CD4-positive, alpha-beta T cell treated with Interleukin-17A for 4 hours (primary cell): ENCODE measurements at places on chromosomes 3 and 15.
A peak's percentile ranks its signal among the peaks of the same experiment; 100 is the strongest.

GRCh38 chr3:47896736-47897135 lies 93.8 kb downstream of the DHX30 start:
- DNase-seq, result no peak

- DNase-seq, result peak; percentile 71
These were observed 520 bp downstream of the SLC26A6 start for GRCh38 chr3:48634661-48635221.

DNA sequence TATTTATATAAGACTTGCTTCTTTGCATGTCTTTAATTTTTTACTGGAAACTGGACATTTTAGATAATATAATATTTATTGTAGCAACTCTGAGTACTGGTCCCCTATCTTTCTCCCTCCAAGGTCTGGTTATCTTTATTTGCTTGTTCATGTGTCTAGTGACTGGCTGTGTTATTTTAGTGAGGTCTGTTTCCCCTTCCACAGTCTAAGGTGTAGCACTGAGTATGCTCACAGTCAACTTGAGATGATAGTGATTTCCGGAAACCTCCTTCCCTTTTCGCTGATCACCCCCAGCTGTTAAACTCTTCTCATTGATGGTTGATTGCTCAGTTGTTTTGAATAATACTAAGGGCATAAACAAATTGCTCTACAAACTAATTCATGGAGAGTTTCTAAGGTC lies 37.0 kb downstream of the PCNP start:
- DNase-seq, result no peak

GRCh38 chr15:71409541-71409940 lies 294.3 kb downstream of the THSD4 start:
- no peak for DNase-seq

DNA sequence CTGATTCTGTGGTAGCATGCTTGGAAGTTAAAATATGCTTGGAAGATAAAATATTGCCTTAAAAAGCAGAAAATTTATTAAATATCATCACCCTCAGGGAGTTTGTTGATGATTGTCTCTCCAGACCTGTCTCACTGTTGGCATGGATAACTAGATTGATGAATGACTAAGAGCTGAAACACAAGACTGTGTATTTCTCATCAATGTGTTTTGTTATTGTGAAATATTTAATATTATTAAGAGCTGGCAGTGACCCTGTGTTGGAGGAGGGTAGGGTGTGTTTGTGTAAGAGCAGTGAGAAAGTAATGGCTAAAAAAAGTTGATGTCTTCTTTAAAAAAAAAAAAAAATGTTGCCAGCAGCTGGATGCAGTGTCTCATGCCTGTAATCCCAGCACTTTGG lies 82.2 kb downstream of the ITPR1 start:
- DNase-seq, result no peak

DNA sequence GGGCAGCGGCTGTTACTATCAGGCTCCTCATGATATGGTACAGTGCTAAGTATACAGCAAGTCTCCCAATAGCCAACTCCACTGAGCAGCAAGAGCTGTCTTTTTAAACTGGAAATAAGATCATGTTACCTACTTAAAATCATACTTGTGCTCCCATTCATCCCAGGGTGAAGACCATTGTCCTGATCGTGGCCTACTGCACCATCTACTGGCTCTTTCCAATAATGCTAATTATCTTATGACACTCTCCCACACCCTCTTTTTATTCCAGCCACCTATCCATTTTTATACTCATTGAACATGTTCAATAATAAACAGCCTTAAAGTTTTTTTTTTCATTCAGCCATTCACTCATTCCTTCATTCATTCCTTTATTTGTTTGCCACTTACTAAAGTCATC lies 117.7 kb downstream of the GBE1 start:
- DNase-seq, result no peak

- no peak for DNase-seq
These were observed 1.3 kb downstream of the TSPAN3 start for GRCh38 chr15:77069521-77070121.

- DNase-seq, result no peak
These were observed 78.3 kb downstream of the CBLB start for GRCh38 chr3:105790534-105790933.

DNA sequence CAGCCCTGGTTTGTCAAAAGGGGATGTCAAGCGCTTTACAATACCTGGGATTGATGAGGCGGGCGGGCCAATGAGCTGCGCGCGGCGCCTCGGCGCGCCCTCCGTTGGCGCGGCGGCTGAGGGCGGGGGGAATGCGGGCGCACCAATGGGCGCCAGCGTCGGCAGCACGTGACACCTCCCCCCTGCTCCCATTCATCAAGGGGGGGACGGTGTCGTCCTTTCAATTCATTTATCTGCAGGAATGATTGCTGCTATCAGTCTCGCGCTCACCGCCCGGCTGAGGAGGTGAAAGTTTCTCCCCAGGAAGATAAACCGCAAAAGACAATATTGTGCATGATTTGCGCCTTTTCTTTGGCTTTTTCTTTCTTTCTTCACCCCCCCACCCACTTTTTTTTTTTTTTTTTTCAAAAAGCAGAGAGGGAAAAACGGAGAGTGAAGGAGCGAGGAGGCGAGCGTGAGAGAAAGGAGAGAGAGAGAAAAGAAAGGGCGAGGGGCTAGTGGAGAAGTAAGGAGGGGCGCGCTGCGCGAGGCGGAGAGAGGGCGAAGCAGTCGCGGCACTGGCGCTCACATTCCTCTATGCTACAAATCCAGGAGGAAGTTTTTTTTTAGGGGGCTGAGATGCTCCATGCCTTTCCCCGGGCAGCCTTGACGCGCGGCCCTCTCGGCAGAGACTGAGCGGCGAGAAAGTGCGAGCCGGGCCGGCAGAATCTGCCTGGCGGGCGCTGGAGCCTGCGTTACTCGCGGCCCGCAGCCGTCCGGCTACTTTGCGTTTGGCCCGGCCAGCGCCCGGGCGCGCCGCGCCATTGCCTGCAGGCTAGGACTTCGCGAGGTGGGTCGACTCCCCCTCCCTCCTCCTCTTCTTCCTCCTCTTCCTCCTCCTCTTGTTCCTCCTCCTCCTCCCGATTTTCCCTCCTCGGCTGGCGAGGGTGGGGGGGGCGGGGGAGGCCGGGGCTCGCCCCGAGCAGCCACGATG lies at the start of gene ZIC1:
Gene ZIC1 (plus strand): TSS at position 223 of the 973 bp plus-strand sequence. CDS start 748 bp downstream, at position 971.
- DNase-seq, result no peak

GRCh38 chr3:123804676-123805075 lies 79.5 kb downstream of the MYLK start:
- DNase-seq, result no peak

GRCh38 chr3:76965122-76965725 lies 74.7 kb upstream of the ROBO2 start:
- DNase-seq, result no peak

DNA sequence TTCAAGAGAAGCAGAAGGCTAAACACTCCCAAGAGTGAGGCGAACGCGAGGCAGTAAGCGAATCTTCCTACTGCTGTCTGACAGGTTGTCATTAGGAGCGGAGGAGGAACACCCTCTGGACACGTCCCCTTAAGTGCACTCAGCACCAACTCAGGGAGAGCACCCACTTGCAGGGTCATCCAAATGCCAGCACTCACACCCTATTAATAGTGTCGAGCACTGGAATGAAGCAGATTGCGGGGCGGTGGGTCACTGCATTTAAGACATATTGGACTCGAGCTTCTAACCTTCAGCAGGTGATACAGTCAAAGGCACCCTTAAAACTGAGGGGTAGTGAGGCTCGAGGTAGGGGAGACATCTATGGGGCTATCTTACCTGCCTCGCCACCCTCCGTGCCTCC lies 28.7 kb downstream of the SH3BP5 start:
- DNase-seq, result no peak

DNA sequence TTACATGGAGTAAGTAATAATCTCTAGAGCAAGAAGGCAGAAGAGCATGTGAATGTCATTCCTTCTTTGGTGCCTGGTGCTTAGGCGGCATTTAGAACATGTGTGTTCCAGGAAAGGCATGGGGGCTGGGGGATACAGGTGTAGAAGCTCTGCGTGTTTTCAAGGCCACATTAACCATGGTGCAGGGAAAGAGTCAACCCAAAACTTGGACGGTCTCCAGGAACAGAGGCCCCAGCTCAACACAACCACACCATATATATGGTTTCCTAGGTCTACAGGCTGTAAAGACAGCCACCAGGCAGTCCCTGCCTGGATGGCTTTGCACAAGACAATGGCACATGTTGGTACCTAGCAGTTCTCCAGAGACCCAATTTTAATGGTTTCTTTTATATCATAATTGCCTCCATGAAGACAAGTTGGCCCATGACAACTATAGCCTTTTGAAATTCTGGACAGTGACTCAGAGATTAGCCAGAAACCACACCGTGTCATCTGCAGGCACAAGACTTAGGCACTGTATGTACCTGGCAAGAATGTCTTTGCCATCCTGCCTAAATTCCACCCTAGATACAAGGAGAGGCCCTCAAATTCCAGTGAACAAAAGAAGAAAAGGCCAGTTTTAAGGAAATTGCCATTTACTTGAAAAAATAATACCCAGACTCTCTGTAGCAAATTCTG lies 25.0 kb upstream of the DGKG start:
- DNase-seq, result no peak

DNA sequence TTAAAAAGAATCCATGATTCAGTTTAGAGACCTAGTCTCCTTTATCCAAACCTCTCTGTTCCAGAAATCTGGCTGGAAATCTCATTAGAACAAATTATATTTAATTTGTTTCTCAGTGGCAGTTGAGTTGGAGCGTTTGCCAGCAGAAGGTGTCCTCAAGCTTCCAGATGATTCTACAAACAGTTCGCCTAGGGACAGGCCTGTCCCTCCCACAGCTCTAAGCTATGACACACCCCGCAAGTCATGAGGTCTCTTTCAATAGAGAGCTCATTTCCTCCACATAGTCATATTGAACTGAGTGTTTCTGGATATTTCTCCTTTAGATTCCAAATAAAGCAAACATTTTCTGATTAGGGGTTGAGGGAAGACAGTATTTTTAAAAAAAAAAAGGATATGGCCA lies 230.3 kb downstream of the ATP8B4 start:
- no peak for DNase-seq

DNA sequence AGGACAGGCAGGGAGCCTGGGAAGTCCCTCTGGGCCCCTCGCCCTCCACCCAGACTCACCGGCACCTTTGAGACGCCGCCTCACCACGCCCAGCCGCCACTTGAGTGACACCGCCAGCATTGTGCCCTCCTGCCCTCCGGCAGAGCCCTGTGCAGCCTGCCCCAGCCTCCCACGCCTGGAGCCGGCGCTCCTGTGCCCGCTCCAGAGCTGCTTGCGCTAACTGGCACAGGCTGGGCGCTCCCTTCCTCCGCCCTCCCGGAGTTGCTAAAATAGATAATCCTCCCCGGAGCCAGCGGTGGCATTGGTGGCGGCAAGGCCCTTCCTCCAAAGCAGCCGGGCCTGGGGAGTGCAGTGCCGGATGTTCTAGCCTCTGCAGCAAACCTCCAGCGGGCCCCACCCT lies 15.7 kb upstream of the GRIP2 start:
- no peak for DNase-seq

DNA sequence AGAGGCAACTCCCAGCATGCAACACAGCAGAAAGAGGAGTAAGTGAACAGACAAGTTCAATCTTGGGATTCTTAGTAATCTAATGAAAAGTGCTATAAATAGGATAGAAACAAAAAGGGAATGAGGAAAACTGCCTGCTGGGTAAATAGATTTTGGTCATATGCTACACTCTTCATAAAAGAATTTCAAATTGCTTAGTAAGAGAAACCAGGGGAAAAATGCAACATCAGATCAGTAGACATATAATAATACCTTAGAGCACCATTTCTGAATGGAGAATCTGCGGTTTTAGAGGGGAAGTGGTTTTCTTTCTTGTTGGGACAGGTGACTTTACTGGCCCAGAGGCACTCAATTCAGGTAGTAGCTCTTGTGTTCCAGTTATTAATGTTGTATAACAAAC lies 13.4 kb upstream of the TBC1D5 start:
- DNase-seq, result no peak

GRCh38 chr3:157493627-157494550 lies 9.3 kb downstream of the VEPH1 start:
- no peak for DNase-seq

GRCh38 chr15:80605591-80606150 lies 89.4 kb upstream of the ABHD17C start:
- DNase-seq, result no peak

DNA sequence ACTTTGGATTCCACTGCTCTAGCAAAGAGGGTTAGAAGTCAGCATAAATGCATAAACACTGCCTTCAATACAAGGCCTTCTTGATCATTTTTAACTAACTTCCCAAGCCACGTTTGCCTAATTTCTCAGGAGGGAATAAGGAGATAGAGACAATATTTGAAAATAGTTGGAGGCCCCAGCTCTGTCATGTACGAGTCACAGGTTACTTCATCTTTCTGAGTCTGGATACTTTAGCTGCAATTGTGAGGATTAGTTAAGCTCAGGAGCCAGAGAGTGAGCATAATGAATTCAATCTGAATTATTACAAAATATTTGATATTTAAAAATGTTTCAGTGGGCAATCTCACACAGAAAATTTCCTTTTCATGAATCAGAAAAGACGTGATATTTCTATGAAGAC lies 298.9 kb downstream of the SHOX2 start:
- DNase-seq, result no peak

DNA sequence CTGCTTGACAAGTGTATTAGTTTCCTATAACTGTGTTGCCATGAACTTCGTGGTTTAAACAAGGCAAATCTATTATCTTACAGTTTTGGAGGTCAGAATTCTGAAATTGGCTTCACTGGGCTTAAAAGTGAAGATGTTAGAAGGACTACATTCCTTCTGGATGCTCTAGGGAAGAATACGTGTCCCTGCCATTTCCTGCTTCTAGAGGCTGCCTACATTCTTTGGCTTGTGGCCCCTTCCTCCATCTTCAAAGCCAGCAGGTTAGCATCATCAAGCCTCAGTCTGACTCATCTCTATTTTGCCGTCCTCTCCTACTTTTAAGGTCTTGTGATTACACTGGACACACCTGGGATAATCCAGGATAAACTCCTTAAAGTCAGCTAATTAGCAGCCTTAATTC lies 327.7 kb downstream of the SATB1 start:
- no peak for DNase-seq

DNA sequence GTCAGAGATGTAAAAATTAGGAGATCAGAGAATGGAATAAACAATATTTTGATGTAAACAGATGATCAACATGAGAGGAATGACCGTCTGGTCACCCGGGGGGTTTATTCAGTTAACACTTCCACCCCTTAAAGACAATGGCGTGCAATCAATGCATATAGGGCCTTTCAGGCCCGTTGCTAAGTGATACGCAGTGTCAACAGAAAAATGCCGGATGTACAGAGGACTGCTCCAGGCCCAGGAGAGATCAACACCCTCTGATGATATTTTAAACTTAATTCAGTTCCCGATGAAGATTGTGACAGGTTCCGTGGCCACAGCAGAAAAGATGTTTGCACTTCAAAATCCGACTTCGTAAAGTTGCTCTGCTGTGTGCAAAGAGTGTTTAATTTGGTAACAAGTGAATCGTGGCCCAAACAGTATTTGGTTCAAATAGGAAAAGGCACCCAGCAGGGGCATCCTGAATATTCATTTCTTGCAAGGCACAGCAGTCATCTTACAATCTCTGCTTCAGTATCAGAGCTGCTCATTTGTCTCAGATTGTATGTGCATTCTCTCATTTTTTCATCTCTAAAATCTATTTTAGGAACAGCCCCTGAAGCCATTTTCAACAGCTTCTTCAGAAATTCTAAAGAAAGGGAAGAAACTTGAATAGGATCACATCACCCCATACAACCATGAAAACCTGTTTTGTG lies 72.6 kb downstream of the FOXB1 start:
- no peak for DNase-seq
